ENCODE measurements at places on chromosomes 5 and 9.

DNA sequence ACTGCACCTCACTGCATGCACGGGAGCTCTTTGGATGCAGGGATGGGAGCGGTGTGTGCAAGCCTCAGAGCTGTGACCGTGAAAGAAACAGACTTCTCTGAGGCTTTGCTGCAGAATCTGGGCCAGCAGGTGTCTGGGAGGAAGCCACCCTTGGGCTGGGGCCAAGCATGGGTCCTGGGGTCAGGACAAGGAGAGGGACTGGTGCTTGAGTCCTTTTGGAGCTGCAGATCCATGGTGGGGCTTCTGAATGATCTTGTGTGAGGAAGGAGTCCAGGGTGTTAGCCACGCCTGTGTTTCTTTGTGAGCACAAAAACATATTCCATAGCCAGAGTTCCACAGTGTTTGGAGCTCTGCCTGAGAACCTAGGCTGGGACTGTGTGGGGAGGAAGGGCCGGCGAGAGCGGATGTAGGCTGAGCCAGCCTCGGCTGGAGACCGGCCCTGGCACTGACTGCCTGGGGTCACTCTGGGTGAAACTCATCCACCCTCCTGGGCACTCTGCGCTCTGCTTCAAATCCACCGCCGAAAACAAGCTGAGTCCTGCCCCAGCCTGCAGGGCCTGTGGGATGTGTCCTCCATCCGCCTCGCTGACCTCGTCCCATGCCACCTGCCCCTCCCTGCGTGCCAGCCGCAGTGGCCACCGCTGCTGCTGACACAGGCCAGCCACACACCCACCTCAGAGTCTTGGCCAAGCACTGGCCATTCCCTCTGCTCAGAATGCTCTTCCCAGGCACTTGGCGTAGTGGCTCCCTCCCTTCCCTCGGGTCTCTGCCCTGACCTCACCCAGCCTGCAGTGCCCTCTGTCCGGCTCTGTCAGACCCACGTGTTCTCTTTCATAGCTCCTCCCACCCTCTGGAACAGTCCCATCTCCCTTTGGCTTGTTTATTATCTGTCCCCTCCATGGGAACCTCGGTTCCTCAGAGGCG is 26.7 kb downstream of the ERGIC1 start:
- DNase-seq, result no peak

DNA sequence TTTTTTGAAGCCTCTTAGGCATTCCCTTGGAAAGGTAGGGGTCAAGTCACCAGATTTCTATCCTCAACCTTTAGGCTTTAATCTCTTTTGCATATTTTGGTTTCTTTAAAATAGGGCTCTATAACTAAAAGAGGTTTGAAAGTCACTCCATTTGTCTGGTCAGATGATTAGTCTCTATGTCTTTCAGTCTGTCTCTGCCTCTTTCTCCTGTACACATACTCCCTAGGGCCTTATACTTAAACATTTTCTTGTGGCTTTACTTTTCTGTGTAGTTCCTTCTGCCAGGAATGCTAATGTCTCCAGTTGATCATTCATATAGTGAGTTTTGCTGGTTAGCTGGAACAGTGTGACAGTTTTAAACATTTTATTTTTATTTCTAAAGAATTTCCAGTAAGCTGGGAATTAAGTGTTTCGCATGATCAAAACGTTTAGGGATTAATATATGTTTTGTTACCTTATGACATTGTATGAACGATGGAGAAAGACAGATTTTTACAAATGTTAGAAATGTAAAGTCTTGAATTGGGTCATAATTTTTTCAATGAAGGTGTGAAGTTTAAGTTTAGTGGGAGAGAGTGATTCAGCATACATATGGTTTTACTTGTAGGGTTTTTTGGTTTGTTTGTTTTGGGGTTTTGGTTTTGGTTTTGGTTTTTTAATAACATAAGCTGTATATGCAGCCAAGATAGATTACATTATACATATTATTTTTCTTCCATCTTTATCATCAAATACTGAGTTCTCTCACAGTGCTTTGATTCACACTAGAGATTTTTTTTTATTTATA is 90.6 kb downstream of the ZCCHC7 start:
- no peak for DNase-seq

DNA sequence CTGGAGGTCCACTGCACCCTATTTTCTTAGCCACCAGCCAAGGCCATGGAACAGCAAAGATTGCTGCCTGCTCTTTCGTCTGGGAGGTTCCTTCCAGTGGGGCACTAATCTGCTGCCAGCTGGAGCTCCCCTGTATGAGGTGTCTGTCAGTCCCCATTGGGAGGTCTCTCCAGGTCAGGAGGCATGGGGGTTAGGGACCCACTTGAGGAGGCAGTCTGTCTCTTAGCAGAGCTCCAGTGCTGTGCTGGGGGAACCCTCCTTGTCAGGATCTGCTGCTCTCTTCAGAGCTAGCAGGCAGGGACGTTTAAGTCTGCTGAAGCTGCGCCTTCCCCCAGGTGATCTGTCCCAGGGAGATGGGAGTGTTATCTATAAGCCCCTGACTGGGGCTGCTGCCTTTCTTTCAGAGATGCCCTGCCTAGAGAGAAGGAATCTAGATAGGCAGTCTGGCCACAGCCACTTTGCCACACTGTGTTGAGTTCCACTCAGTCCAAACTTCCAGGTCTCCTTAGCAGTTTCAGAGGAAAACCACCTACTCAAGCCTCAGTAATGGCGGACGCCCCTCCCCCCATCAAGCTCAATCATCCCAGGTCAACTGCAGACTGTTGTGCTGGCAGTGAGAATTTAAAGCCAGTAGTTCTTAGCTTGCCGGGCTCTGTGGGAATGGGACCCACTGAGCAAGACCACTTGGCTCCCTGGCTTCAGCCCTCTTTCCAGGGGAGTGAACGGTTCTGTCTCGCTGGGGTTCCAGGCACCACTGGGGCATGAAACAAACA is 317.7 kb downstream of the LRRC70 start:
- no peak for DNase-seq

DNA sequence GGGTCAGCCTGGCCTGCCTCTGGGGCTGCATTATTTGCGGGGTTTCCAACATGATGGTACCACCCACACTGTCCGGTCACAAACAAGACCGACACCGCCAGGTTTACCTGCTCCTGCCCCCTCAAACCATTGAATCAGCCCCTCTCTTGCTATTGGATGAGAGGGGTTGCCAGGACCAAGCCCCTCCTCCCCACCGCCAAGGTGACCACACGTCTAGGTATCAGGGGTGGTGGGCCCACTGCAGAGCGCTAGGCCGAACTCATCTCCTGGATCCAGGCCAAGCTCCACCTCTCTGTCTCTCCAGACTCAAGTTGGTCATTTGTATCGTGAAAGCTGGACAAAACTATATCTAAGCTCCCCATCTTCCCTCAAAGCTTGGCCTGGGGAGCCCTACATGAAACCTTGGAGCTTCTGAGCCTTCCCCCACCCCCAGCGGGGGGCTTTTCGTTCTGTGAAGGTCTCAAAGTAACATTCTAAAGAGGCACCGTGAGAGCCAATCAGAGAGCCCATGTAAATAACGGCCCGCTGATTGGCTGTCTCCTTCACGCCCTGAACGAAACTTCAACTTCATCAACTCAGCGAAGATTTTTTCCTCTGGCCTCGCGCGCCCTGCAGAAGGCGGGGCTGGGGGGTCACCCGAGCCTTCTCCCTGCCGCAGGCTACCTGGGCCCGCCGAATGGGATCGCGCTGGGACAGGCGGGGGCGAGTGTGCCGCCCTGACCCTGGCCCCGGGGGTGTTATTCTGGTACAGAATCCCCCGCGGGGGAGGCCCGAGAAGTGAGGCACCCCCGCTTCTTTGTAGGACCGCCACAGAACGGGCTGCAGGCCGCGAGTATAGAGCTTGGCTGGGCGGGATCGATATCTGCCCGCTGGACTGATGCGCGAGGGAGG is 49.6 kb upstream of the PSD2 start:
- DNase-seq, result peak; percentile 62

DNA sequence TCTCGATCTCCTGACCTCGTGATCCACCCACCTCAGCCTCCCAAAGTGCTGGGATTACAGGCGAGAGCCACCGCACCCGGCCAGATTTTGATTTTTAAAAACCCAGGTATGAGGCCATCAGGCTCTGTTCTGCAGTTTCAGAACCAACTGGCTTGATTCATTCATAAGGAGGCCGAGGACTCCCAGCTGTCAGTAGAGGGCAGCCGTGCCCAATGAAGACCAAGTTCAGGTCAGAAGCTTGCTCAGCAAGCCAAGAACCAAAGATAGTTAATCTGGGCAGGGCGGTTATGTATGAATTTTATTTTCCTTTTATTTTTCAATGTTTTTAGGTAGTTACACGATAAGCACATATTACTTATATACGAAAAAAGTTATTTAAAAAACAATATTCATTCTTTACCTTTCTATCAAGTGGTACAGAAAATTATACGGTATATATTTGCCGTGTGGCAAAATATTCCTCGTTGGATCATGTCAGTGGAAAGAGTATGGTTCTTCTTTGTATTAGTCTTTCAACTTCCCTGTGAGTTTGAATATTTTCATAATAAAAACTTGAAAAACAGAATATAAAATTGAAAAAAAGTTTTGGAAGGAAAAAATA is 18.0 kb downstream of the MGAT1 start:
- peak; percentile 60 for DNase-seq

- no peak for DNase-seq
These were observed 130.2 kb upstream of the LMX1B start for GRCh38 chr9:126483468-126484073.

DNA sequence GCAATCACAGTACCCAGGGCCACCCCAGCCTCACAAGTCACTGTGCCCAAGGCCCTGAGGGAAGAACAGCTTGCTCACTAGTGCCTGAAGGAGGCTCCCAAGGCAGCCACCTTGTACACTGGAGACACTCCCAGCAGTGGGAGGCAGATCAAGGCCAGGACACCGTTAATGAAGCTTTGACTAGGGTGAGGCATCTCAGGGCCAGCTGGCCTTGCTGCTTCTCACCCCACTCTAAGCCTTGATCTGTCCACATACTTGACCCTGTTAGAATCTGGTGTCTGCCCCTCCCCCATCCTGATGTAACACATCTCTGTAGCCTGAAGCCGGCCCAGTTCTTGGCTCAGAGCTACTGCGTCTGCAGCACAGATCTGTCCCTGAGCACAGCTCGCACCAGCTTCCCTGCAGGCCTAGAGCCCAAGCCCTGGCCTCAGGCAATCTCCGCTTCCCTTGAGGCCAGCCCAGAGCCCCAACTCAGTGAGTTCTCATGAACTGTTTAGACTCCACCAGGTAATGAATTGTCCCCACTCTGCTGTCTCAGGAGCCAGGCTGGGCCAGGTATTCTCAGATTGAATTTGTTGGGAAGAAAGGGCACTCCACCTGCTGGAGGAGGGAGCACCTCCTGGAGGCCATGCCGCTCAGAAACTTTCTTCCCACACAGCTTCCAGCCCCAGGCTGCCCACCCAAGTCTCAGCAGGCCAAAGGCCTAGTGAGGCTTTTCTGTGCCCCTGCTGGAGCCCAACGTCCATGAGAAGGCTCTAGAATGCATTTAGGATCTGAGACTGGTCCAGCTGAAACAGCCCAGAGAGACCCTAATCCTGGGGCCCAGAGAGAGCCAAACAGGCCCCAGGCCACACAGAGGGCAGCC is 13.4 kb upstream of the JADE2 start:
- DNase-seq, result no peak

GRCh38 chr5:157528036-157528632 is 47.4 kb downstream of the ADAM19 start:
- no peak for DNase-seq

DNA sequence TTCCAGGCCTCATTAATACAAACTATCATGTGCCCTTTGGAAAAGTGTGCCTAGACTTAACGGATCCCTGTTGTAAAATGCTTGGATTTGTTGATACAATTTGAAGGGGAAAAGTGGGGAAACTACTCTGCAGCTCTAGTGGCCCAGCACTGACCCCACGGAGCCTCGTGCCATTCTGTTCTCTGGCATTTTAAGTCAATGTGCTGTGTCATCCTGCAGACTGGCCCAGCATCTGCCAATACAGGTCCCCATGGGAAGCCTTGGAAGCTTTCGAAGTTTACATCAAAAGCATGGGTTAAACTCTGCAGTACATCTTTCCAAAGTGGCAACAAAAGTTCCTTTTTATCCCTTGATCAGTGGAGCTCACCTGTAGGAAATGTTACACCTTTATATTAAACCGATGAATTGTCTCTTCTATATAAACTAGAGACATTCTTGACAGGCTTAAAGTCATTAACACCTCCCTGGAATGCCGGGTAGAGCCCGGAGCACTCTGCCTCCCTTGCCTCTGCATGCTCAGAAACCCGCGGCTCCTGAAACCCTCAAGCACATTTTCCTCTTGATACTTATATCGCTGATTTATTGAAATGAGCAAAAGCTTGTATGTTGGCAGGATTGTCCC is 596.0 kb upstream of the ADAMTS16 start:
- no peak for DNase-seq

GRCh38 chr5:56739990-56740389 is 75.4 kb upstream of the MAP3K1 start:
- no peak for DNase-seq

- no peak for DNase-seq
These were observed 115.0 kb downstream of the CETN3 start for GRCh38 chr5:90294604-90295003.
